ENCODE measurements at places on chromosomes 2 and 18. TPM values are rescaled to one million over a fixed set of nuclear protein-coding genes. Genes with fewer than 3 reads are reported as not detected.

PROKR1 gene
- total RNA-seq = not detected

MAPRE3 gene
- 46.5 TPM for total RNA-seq

DNA sequence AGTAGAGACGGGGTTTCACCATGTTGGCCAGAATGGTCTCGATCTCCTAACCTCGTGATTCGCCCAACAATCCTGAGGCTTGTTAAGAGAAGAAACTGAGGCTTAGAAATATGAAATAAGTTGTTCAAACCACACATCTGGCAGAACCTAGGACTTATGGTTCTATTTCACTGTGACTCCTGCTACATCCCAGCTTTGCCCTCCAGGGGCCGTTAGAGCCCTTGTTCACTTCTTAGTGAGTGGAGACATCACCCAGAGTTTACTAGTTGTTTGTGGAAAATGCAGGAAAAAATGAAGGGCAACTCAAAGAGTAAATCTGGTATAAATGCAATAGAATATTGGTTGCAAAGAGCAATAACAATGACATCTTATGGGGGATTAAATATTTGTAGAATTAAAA lies 43.9 kb downstream of the MARCHF4 start:
- H3K27me3 ChIP-seq = no peaks in the 10 kb centered on the region
- no peak overlapping the region for H3K27ac ChIP-seq
- no peaks in the 10 kb centered on the region for H3K4me1 ChIP-seq
- H3K4me3 ChIP-seq = no peak overlapping the region
- no peaks in the 10 kb centered on the region for H3K36me3 ChIP-seq

RGPD6 gene
- 12.1 TPM for total RNA-seq
